ENCODE measurements at places on chromosomes 2 and 18.

DNA sequence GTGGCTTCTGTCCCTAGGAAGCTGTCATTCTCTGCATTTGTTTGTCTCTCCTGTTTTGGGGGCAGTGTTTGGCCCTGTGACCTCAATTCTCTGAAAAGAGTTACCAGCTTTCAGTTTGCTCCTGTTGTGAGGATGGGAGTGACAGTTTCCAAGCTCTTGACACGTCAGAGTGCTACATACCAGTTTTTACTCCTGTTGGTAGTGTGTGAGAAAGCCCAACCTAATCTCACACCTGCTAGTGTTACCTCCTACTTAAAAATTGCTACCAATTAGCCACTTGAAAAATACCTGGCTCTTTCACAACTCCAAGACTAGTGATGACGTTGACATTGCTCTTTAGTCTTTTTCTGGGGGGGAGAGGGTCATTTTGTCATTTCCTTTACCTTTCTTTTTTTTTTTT is 14.1 kb downstream of the SKA1 start:
- no peak for DNase-seq

GRCh38 chr2:39696101-39696553 is 30.4 kb downstream of the TMEM178A start:
- peak; percentile 6 for DNase-seq

DNA sequence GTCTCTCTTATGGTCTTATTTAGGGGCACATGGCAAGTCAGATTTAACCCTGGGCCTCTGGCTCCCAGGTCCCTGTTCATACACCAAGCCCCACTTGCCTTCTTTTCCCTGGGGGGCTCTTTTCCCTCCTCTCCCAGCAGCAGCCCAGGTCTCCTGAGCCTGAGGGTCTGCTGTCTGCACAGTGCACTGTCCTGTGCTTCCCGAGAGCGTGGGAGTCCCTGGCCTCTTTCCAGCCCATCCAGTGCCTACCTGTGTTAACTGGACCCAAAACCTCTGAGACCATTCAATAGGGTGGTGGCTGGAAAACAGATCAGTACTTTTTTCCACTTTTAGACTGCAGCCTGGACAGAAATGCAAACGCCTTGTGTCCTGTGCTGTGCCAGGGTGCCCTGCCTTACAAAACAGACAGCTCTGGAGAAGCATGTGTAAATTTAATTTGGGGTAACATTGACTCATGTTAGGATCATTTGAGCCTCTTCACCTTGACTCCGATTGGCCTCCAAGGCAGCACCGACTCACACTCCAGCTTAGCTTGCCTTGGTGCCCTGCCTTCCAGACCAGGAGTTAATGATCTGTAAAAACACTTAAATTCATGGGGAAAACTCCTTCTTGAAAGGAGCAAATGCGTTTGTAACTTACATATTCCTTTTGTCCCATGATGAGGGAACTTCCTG is 34.3 kb downstream of the TWIST2 start:
- no peak for DNase-seq

DNA sequence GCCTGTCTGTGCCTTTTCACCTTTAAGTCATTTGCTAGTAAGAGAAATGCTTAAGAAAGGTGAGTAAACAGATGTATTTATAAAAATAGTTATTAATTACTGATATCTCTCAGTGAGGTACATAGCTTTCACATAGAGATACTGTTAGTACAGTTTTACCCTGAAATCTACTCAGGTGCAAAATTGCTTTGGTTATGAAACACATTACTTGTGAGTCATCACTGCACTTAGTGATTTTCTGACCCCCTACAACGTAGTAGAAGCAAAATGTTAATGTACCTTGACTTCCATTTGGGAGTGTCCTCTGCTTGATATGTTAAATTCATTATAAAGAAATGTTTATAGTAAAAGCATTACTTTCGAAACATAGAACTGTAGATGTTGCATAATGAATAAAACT is 6.5 kb downstream of the GLS start:
- DNase-seq = no peak

GRCh38 chr2:178412047-178412446 is 38.9 kb downstream of the PRKRA start:
- no peak for DNase-seq

GRCh38 chr2:150404147-150404546 is 83.3 kb downstream of the RND3 start:
- DNase-seq = no peak

DNA sequence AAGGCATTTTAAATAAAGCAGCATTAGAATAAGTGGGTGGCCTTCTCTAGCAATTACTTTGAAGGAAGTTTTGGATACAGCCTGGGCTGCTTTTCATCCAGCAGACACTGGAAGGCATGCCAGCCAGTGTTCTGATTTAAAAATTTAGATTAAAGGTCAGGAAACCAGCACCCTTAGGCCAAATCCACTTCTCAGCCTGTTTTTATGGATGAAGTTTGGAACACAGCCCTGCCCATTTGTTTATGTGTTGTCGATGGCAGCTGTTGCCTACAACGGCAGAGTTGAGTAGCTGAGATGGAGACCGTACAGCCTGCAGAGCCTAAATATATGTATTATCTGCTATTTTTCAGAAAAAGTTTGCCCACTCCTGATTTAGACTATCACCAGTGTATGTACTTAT is 313.6 kb upstream of the ACVR2A start:
- DNase-seq = no peak

GRCh38 chr18:22176420-22177326 is 7.3 kb downstream of the GATA6 start:
- DNase-seq = no peak

GRCh38 chr18:48663931-48664847 is 125.4 kb downstream of the CTIF start:
- DNase-seq = peak; percentile 26

DNA sequence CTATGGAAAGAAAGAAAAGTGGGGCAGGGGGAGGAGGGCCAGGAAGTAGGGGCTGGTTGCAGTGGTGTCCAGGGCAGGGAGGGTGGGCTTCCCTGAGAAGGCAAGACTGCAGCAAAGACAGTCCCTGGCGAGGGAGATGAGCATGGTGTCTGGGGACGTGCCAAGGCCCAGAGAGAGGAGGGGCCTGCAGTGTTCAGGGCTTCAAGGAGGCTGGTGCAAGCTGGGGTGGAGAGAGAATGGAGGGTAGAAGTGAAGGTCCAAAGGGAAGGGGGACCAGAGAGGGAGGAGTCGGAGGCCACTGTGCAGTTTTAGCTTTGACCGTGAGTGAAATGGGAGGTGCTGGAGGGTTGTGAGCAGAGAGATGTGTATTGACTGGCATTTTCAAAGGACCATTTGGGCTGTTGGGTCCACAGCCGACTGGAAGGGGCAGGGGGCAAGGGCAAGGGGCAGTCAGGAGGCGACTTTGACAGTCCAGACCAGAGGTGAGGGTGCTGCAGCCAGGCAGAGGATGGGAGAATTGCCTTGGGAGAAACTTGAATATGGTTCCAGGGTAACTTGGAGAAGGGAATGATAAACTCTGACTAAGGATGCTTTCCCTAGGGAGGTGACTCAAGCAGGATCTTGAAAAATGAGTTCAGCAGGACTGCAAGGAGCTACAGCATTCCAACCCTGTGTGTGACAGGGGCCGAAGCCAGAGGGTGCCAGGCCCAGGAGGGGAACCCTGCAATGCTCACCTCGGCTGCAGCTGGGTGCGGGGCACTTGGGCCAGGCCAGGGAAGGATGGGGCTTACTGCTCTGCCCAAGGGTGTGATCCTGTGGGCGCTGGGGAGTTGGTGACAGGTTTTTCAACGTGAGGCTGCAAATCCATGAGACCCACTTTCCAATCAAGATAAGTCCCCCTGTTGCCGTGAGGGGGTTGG is 177.1 kb upstream of the HAAO start:
- DNase-seq = no peak
